ENCODE measurements at places on chromosomes 16 and 17.

DNA sequence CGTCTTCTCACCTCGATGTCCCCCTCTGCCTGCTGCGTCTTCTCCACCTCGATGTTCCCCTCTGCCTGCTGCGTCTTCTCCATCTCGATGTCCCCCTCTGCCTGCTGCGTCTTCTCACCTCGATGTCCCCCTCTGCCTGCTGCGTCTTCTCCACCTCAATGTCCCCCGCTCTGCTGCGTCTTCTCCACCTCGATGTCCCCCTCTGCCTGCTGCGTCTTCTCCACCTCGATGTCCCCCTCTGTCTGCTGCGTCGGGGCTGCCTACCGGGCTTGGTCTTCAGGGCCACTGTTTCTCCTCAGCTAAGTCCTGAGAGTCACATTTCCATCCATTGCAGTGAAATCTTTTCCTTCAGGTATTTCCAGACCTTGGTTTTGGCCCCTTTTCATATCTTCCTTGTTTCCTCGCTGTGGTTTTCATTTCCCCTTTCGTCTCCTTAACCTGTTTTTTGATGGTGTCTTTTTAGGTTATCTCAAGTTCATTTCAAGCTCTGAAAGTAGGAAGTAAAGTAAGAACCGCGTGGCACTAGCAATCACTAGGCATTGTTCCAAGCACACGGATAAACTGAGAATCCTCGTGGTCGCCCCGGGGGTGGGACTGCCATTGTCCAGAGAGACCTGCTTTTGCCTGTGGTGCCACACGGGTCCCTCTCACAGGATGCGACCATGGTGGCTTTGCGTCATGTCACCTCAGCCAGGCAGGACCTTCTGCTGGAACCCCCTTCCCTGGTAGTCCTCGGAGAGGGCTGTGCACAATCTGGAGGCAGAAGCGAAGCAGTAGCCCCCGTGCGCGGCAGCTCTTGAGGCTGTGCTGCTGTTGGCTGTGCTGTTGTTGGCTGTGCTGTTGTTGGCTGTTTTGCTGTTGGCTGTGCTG is 9.5 kb upstream of the ZNF750 start:
- DNase-seq: no peak

GRCh38 chr17:6153375-6153774 is 83.2 kb downstream of the WSCD1 start:
- no peak for DNase-seq

DNA sequence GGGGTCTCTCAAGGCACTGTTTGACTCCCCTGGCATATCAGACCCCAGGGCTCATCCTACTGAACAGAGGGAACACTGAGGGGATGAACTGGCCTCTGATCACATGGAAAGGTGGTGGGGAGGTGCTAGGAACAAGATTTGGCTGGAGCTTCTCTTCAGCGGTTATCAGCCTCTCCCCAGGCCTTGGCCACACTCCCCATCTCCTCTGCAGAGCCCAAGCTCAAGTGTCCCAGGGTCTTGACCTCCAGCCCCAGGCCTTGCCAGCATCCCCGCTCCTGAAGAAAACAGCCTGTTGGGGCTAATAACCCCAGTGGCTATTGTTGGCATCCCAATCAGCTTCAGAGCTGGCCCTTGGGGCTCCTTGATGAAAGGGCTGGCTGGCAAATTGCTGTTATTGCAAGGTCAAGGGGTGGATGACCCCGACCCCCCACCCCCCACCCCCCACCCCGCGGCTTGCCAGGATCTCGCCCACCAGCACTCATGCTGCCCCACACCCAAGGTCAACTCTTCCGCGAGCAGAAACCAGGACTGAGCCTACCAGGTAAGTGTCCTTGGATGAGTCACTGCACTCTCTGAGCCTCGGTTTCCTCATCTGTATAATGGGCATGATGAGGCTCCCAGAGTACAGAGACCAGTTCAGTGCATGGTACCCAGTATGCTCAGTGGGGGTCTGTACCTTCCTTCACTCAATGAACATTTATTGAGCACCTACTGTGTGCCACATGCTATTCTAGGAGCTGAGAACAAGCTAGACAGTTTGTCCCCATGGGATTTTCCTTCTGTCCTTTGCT is 18.8 kb upstream of the FAM83G start:
- DNase-seq: no peak

- DNase-seq: no peak
These were observed 140.4 kb downstream of the SHISA9 start for GRCh38 chr16:13041646-13042290.
